ELF-1 (cell line): ENCODE measurements at places on chromosomes 11 and 22.

GRCh38 chr22:22085702-22086500, 103.3 kb upstream of the TOP3B start:
- DNase-seq: no peak

DNA sequence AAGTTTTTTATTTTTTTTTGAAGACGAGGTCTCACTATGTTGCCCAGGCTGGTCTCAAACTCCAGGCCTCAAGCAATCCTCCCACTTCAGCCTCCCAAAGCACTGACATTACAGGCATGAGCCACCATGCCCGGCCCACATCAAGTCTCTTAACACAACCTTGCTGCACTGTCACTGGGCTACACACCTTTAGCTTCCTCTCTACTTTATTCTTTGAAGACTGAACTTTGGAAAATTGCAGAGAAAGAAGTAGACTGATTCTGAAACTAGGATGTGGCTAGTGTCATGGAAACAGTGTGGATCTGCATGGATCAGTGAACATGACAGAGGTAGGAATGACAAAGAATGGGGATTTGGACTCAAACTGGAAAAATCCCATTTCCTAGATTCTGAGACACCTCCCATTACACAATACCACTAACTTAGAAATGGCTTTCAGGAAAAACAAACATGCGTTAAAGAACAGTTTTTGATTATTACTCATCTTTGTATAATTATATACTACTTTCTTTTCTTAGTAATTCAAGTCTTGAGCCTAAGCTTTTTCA, 99.6 kb upstream of the SPON1 start:
- no peak for DNase-seq

DNA sequence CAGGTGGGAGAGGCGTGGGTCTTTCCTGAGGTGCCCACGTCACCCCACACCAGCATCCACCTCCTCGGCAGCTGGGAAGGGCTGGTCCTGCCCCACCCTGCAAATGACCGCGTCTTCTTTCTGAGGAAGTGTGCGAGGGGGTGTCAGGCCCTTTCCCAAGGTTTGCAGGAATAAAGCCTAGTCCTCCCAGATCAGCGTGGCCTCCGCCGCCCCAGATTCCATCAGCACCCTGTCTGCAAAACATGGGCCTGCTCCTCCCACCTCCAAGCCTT, 14.4 kb upstream of the SLC39A13 start:
- DNase-seq: no peak

DNA sequence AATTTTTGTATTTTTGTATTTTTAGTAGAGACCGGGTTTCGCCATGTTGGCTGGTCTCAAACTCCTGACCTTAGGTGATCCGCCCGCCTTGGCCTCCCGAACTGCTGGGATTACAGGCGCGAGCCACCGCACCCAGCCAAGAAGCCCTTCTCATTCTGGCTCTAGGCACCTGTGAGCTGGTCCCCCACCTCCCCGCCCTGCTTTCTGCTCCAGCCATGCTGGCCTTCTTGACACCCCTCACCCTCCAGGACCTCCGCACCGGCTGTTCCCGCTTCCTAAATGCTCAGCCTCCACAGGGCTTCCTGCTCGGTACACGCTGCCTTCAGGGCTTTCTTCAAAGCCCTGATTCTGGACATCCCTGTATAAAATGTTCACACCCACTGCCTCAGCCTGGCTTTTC, 5.5 kb upstream of the FXYD2 start:
- no peak for DNase-seq

- no peak for DNase-seq
Measured at GRCh38 chr11:26929806-26930517, 64.0 kb upstream of the FIBIN start.

- peak; percentile 66 for DNase-seq
Measured at GRCh38 chr11:44785856-44786607, 59.3 kb downstream of the TSPAN18 start.

DNA sequence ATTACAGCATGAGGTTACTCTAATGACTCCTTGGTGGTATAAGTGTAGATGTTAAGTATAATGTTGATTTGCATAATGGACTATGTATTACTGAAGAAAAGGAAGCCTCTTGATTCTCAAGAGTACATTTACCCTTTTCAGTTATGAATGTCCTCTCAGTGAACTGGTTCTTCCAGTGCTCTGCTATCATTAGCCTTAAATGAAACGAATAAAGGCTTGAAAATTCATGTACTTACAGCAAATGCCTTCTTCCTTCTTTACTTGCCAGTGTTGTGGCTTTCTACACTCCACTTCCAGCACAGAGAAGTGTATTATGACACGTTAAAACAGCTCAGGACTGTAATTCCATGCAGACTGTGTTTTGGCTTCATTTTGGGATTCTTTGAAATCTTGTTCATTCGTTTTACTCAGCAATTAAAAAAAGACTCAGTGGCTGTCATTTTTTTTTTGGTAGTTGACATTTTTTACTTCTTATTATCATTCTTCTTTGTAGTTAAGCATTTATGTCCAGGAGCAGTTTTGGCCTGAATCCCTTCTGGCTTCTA, 96.9 kb downstream of the MTMR3 start:
- no peak for DNase-seq

DNA sequence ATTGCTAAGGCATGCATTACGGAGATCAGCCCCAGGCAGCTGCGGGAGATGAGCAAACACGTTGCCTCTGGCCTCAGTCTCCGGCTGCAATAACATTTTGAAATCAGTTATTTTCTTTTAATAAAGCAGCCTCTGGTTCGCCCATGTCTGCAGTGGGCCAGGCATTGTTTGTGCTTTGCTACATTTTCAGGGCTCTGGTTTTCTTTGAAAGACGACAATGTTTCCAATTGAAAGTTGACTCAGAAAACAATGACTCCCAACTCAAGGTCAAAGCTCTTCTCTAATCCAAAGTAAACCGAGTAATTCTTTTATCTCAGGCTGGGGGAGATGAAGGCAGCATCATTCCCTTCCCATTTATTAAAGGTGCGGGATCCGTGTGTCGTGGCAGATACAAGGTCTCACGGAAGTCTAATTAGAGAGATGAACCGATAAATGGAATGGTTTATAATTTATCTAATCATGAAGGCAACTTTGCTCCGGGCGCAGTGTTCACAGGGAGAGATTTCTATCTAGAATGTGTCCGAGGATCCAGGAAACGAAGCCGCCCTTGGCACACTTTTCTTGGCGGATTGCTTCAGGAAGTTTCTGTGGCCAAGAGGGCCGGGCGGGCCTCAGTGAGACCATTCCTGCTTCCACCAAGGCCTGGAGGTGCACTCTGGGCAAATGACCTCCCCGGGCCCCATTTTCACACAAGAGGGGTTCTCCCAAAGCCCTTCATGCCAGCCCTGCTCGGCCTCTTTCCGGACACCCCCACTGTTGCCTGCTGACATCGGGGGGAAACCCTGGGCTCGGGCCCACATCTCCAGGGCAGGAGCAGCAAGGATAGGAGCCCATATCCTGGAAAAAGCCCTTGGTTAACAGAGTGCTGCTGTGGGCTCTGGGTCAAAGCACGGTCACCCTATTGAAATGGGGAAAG, 811.4 kb downstream of the BRD1 start:
- DNase-seq: peak; percentile 1

DNA sequence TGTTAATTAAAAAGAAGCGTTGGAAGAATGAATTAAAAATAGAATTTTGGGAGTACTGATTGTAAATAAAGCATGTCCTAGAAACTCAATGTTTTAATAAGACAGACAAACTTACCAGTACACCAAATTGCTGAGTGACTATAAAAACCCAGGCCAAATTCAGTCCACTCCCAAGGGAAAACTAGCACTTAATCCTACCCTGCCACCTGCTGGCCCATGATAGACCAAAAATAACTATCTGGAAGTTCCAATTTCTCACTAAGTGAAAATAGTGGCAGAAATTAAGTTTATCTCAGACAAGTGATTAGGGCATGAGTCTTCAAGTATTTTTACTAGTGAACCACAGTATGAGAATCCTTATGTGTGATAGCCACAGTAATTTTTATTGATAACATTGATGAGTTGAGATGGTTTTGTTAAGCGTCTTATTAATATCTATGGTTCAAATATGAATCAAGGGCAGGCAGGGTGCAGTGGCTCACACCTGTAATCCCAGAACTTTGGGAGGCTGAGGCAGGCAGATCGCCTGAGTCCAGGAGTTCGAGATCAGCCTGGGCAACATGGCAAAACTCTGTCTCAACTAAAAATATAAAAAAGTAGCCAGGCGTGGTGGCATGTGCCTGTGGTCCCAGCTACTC, 9.8 kb upstream of the DDX10 start:
- DNase-seq: no peak

GRCh38 chr11:91630916-91631673, 593.5 kb upstream of the FAT3 start:
- DNase-seq: no peak

- DNase-seq: peak; percentile 55
Measured at GRCh38 chr11:67118181-67118766, 789 bp upstream of the KDM2A start.

GRCh38 chr22:22168190-22168940, 76.2 kb upstream of the VPREB1 start:
- no peak for DNase-seq

GRCh38 chr11:22076271-22076930, 116.5 kb upstream of the ANO5 start:
- DNase-seq: no peak

DNA sequence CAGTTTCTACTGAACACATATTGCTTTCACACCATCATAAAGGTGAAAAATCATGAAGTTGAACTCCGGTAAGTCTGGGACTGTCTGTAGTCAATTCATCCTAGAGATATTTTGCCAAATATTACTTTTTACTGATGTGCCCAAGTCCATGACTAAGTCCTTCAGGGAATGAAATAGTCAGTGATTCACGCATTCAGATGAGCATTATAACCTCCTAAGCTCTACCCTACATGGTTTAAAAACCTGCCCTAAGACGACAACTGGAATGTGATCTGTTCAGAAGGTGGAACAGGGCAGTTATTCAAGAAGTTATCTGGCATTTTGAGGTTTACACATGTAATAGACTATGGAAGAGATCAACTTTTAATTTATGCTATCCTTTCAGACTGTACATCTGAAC, 125.6 kb downstream of the TRPC6 start:
- no peak for DNase-seq

DNA sequence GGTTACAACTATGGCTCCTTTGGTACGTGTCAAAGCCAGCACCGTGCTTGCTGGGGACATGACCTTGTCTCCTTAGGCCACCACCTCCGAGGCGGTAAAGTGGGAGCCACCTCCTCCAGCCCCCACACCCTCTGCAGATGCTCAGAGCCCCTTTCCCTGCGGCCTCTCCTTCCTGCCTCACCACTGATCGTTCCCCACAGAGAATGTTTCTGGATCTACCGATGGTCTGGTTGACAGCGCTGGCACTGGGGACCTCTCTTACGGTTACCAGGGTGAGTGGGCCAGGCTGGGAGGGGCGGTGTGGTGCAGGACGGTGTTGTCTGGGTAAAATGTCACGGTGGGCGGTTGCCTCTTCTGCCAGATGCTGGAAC, 8.9 kb downstream of the SIDT2 start:
- no peak for DNase-seq

- DNase-seq: no peak
Measured at GRCh38 chr11:130199792-130200191, 40.2 kb downstream of the ST14 start.

GRCh38 chr22:39913886-39914285, 13.0 kb downstream of the GRAP2 start:
- no peak for DNase-seq

- no peak for DNase-seq
Measured at GRCh38 chr22:32542677-32543357, 68.2 kb downstream of the FBXO7 start.

DNA sequence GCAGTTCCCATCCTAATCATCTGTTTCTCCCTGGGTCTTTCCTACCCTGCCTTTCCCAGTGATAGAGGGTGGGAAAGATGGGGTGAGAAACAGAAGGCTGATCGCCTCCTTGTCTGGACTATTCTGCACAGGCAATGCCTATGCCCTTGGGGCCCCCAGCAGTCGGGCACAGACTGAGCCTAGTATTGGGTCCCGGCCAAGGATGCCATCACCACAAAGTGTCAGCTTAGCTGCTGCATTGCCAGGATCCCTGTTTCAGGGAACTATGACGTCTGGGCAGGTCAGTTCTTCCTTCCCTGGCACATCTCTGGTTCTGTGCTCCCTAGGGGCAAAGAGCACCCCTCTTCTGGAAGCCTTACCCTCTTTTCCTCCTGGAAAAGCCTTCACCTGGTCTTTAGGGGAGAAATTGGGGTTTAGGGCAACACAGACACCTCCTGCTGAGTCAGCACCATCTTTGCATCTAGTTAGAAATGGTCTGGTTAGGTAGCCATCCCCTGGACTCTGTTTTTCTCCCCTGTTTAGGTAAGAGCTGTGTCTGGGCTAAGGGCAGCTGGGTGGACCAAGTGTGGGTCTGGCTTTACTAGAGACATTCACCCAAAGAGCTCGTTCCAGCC, 2.1 kb downstream of the ADAMTS8 start:
- DNase-seq: no peak

- DNase-seq: no peak
Measured at GRCh38 chr22:22704156-22704946, 59.9 kb downstream of the GGTLC2 start.

DNA sequence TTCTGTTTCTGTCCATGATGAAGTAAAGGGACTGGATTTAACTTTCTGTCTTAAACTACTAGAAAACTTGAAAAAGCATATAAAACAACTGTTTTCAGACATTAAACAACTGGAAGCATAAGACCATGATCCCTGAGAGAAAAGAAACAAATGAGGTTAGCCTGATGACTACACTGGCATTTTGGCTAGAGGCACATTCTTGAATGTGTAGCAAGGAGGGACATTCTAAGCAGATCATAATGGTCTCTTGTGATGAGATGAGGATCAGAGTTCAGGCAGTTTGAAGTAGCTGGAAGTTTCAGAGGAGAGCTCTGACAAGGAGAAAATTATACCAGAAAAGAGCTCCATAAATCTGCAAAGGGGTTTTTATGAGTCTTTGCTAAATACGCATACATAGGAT, 75.4 kb downstream of the AASDHPPT start:
- DNase-seq: no peak

DNA sequence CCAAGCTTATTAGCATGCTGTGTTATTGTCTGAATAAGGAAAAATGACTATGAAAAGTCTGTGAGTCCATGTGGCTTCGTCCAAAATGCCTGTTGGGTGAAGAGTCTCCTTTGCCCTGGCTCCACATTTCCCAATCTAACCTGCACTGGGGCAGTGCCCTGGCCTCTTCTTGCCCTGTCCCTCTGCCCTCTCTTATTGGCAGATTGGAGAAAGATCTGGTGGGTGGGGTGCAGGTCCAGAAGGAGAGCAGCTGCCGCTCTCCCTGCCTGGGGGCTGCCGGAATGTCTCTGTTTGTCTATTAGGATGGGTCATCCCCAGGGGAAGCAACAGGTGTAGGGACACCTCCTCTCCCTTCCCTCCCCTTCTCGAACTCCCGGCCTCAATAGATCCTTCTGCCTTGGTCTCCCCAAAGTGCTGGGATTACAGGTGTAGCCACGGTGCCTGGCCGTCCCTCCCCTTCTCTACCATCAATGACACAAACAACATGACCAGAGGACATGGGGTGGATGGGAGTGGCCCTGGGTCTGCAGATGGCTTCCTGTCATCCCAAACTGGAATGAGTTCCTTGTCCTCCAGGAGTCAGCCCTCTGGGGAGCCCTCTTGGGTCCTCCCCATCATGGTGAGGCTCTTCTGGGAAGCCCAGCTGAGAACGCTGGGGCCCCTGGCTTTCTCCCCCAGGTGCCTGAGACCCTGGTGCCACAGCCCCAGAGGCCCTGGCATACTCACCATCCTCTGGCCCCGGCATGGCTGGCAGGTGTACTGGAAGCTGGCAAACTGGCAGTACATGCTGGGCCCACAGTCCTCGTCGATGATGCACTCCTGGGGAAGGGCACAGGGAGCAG, 40.5 kb downstream of the DKK3 start:
- DNase-seq: no peak
